ENCODE measurements at places on chromosomes 4 and X.

GRCh38 chrX:139382529-139382928, 148.0 kb upstream of the F9 start:
- no peak for DNase-seq

- DNase-seq = no peak
These were observed 497.9 kb upstream of the PCDH10 start for GRCh38 chr4:132651196-132651595.

- DNase-seq = no peak
These were observed 45.0 kb downstream of the PDHA1 start for GRCh38 chrX:19388741-19389140.

GRCh38 chr4:88078579-88078978, 71.1 kb downstream of the PKD2 start:
- DNase-seq = no peak

DNA sequence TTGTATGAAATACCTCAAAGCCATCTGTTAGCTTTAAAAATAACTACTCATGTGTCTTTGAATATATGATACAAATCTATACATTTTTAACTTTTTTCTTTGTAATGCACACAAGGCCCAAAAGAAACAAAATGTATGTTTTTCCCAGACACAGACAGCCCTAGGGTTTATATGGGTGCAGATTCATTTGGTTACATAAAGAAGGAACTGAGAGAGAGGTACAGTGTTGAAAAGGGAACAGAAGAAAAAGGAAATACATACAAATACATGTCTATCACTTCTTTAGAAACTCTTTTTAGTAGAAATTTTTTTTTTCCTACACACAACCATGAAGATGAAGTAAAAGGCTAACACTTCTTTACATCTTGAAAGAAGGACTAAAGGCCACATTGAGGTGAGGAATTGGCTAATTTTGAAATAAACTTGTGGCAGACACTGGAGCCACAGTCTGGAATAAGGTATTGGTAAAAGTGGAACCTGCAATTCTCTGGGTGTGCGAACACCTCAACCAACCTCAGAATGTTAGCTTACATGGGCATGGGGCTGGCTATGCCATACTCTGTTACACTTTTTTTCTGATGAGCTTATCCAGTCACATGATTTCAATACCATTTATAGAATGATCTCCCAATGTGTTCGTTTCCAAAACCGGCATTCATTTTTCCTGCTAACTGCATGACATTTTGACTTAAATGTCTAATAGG, 67.9 kb downstream of the FAM47C start:
- no peak for DNase-seq

DNA sequence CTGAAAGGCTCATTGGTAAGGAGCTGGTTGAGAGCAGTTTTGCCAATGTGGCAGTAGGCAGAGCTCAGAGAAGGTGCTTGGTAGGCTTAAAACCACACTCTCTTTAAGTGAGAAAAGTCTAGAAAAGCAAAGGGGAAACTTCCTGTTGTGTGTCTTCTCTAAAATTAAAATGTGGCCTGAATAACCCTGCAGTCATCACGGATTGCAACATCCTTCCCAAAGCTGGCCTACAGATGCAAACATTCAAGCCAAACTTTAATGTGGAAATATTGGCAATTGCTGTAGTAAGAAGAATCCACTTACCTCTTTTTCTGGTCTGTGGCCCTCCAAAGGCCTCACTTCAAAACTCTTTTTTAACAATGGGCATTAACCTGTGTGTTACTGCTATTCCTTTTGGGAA, 348.5 kb downstream of the OPHN1 start:
- DNase-seq = peak; percentile 57

DNA sequence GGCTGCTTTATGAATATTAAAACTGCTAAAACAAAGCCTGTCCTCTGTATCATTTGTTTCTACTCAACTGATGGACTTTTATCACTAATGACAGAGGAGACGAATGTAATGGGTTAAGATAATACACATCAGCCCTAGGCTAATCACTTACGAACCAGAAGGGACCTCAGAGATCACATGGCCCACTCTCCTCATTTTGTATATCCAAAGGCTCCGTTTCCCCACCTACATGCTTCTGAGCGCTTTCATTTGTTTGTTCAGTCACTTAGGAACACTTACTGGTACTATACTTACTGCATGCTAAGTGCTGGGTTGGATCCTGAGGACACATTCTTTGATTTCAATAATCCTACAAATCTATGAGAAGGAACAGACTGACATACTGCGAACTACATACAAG, 169.3 kb downstream of the CEP135 start:
- DNase-seq = no peak

- DNase-seq = peak; percentile 33
These were observed 53.3 kb downstream of the CAMK2D start for GRCh38 chr4:113708250-113708649.
